ENCODE measurements at places on chromosomes 2 and 18. TPM values are rescaled to one million over a fixed set of nuclear protein-coding genes. Genes with fewer than 3 reads are reported as not detected.
A peak's percentile ranks its signal among the peaks of the same experiment; 100 is the strongest.

DNA sequence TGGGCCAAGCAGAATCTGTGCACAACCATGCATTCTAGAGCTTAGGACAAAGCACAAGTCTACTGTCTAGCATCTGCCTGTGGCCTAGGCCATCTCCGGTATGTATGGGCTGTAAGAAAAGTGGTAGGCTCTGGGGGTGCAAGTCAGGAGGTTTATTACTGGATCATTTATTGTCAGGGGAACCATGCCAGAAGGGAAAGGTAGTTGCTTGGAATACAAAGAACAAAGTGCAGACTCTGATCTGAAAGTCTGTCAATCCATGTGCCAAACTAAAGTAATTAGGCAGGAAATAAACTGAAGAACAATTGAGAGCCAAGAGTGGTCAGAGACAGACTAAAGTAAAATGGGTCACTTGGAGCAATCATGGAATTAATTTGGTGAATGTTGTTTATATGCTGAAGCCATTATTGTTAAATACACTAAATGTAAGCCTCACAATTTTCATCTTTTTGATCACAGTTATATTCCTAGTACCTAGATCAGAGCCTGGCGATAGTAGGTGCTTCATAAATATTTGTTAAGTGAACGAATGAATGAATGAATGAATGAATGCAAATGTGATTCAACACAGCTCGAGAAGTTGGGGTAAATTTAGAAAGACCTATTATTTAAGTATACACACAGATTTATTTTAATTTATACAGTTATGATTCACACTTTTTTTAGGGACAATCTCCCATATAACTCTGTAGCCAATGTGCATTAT lies 260.7 kb upstream of the STON1 start:
- H3K27me3 ChIP-seq, result no peaks in the 10 kb centered on the region
- DNase-seq, result no peak
- H3K27ac ChIP-seq, result no peak overlapping the region
- no peaks in the 10 kb centered on the region for H3K36me3 ChIP-seq
- no peak overlapping the region for H3K4me3 ChIP-seq

DNA sequence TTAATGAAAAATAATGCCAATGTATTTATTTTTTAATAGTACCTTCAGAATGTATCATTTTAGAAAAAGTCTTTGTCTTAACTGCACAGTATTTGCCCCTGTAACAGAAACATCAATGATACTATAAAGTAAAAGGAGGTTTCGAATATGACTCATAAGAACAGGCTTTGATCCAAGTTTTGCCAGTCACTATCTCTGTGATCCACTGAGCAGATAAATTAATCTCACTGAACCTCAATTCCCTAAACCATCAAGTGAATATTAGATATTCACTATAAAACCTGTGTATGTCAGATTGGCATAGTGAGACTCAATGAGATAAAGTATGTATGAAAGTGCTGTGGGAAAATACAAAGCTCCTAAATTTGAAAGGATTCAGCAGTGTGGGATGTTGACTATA lies 292.1 kb downstream of the EXOC6B start:
- no peak for DNase-seq
- H3K4me1 ChIP-seq, result no peaks in the 10 kb centered on the region
- no peaks in the 10 kb centered on the region for H3K27me3 ChIP-seq
- no peak overlapping the region for H3K4me3 ChIP-seq

The TBC1D8 gene
- total RNA-seq, result 1.0 TPM

GRCh38 chr2:76318848-76319360 lies 608.2 kb upstream of the GCFC2 start:
- H3K27ac ChIP-seq, result no peak overlapping the region
- no peak for DNase-seq
- H3K4me1 ChIP-seq, result no peaks in the 10 kb centered on the region
- no peaks in the 10 kb centered on the region for H3K27me3 ChIP-seq
- H3K36me3 ChIP-seq, result no peaks in the 10 kb centered on the region

DNA sequence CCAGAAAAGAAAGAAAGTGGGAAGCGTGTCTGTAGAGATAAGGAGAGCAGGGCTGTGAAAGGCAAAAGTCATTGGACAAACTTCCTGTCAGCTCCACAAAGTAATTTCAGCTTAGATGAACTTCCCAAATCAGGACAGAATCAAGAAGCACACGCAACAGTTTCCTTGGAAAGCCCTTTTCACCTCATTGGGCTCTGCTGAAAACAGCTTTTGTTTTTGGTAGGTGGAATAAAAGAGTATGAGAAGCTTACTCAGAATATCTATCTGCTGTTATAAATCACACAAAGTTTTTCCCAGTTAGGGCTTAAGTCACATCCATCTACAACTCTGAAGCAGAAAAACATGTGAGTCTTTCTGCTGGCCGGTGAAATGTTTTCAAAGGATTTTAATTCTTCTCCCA lies 42.4 kb upstream of the EFEMP1 start:
- H3K36me3 ChIP-seq, result no peaks in the 10 kb centered on the region
- H3K27me3 ChIP-seq, result no peaks in the 10 kb centered on the region
- H3K4me1 ChIP-seq, result no peaks in the 10 kb centered on the region
- H3K4me3 ChIP-seq, result no peak overlapping the region

DNA sequence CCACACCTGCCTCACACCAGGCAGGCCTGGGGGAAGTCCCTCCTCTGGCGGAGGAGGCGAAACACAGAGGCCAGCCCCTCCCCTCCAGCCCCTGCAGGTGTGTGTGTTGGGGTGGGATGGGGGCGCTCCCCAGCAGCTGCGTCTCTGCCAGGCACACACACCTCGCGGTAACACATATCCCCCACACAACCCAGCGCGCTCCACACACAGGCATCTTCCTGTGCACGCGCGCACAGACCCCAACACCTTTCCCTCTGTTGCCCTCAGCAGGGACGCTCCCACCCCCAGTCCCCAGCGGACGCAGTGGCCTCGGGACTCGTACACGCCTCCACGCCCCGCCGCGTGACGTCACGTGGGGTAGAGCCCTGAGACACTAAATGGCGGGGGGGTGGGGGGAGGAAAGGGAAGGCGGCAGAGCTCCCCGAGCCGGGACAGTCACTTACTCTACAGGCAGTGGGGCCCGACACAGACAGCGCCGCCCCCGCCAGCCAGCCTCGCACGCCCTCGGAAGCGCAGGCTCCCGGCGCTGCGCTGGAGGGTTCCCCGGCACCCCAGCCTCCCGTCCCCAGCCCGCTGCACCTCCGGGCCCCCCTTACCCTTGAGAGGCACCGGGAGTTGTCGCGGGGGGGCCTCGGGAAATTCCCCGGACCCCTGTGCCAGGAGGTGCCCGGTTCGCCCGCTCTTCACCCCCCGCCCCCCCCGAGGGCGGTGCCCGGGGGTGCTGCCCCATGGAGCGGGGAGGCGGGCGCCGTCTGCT lies at the start of gene WNT10A:
Gene WNT10A, plus strand, starts transcription at position 751 of the 757 bp plus-strand sequence. CDS start 144 bp downstream, outside the sequence.
- H3K27ac ChIP-seq, result peak within 1 kb of the TSS; percentile 92
- H3K36me3 ChIP-seq, result no peaks in the 10 kb centered on the region
- H3K4me3 ChIP-seq, result peak within 1 kb of the TSS; percentile 75
- H3K4me1 ChIP-seq, result peaks cover 63% of the 10 kb centered on the region
- peak; percentile 87 for DNase-seq
- H3K27me3 ChIP-seq, result peaks cover 3% of the 10 kb centered on the region

- no peak overlapping the region for H3K27ac ChIP-seq
- H3K4me1 ChIP-seq, result no peaks in the 10 kb centered on the region
- H3K36me3 ChIP-seq, result no peaks in the 10 kb centered on the region
- H3K27me3 ChIP-seq, result no peaks in the 10 kb centered on the region
- H3K4me3 ChIP-seq, result no peak overlapping the region
These were observed 2.6 kb upstream of the PRLH start for GRCh38 chr2:237563816-237564215.

DNA sequence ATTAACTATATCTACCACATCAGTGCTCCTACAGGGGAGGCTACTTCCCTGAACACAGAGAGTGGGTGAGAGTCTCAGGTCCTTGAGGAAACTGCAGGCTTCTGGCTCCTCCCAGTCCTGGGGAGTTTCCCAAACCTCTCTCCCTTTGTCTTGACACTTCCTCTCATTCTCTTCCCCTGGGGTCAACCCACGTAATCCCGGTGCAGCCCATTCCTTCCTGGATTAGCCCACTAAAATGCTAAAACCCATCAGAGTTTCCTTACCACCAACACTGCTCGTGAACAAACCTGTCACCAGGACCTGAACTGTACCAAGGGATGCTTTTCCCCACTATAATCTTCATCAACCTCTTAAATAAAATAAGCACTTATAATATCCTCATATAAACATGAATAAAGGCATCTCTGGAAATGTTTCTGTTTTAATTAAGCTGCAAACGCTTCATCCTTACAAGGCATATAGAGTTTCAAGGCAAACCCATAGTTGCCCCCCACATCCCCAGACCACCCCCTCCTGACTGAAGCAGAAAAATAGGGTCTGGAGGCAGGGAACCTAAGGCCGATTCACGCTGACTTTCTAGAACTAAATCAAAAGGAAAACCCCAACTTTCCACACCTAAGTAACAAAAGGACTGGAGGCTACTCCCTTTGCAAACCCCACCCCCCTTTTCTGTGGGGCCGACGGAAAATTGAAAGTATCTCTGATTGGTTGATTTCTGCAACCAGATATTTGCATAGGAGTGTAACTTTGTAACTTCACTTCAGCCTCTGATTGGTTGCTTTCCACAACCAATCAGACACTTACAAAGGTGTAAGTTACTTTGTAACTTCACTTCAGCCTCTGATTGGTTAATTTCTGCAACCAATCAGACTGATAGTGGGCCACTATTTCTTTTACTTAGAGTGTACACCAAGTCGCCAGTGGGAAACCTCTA lies 19.0 kb downstream of the TMSB10 start:
- H3K4me1 ChIP-seq, result peaks cover 63% of the 10 kb centered on the region
- H3K27ac ChIP-seq, result peak overlapping the region; percentile 82
- peak; percentile 64 for DNase-seq
- H3K36me3 ChIP-seq, result no peaks in the 10 kb centered on the region
- peak overlapping the region; percentile 60 for H3K4me3 ChIP-seq
- H3K27me3 ChIP-seq, result no peaks in the 10 kb centered on the region

DNA sequence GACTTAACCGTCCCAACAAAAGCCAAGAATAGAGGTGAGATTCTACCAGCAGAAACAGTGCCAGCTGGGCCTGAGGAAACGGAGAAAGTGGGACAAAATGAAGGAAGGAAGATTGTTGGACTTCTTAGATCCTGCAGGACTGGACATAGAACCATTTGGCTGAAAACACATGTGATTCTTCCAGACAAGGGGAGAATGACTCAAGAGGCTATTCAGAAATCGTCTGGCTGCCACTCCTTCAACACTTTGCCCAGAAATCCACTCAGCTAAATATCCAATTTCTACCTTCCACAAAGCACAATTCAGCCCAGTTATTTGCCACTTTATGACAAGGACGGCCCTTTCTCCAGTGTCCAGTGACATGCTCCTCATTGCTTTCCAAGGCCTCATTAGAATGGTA lies 61.6 kb downstream of the SNORC start:
- no peak overlapping the region for H3K27ac ChIP-seq
- no peak overlapping the region for H3K4me3 ChIP-seq
- no peaks in the 10 kb centered on the region for H3K36me3 ChIP-seq
- no peak for DNase-seq
- H3K27me3 ChIP-seq, result peaks cover 18% of the 10 kb centered on the region

- no peak overlapping the region for H3K4me3 ChIP-seq
- H3K36me3 ChIP-seq, result no peaks in the 10 kb centered on the region
- H3K27me3 ChIP-seq, result no peaks in the 10 kb centered on the region
- no peak overlapping the region for H3K27ac ChIP-seq
These were observed 100.8 kb downstream of the COLEC12 start for GRCh38 chr18:399631-400135.

- no peak overlapping the region for H3K27ac ChIP-seq
- H3K4me1 ChIP-seq, result no peaks in the 10 kb centered on the region
- no peak for DNase-seq
- no peaks in the 10 kb centered on the region for H3K27me3 ChIP-seq
These were observed 31.0 kb downstream of the GYPC start for GRCh38 chr2:126686841-126687485.

The KCNS3 gene
- not detected for total RNA-seq

The TMEFF2 gene
- not detected for total RNA-seq

DNA sequence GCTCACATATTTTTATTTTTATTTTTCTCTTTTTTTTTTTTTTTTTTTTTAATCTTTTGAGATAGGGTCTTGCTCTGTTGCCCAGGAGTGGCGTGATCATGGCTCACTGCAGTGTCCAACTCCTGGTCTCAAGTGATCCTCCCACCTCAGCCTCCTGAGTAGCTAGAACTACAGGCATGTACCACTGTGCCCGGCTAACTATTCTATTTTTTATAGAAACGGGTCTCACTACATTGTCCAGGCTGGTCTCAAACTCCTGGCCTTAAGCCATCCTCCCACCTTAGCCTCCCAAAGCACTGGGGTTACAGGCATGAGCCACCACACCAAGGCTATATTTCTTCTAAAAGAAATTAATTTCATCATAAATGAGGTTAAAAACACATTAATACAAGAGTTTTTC lies 45.9 kb downstream of the PTRHD1 start:
- no peak overlapping the region for H3K27ac ChIP-seq
- no peak overlapping the region for H3K4me3 ChIP-seq
- no peak for DNase-seq
- H3K4me1 ChIP-seq, result no peaks in the 10 kb centered on the region

GRCh38 chr2:119704670-119705120 lies 25.7 kb downstream of the TMEM177 start:
- no peaks in the 10 kb centered on the region for H3K4me1 ChIP-seq
- H3K27me3 ChIP-seq, result no peaks in the 10 kb centered on the region
- H3K27ac ChIP-seq, result peak overlapping the region; percentile 25
- H3K36me3 ChIP-seq, result no peaks in the 10 kb centered on the region

DNA sequence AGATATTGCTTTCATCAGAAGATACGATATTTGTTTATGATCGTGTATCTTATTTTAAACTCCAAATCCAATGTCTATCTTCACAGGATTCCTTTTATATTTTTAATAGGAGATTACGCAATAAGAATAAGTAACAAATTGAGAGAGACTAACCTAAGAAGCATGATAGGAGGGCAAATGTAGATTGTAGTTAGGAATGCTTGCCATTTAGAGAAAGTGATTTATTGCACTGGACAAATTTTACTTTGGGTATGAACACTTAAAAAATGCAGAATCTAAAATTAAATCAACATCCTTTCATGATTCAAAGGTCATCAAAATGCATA lies 563.4 kb upstream of the POU3F3 start:
- no peaks in the 10 kb centered on the region for H3K4me1 ChIP-seq
- H3K27me3 ChIP-seq, result no peaks in the 10 kb centered on the region
- no peak overlapping the region for H3K27ac ChIP-seq
- no peak overlapping the region for H3K4me3 ChIP-seq
- no peaks in the 10 kb centered on the region for H3K36me3 ChIP-seq
- DNase-seq, result no peak

DNA sequence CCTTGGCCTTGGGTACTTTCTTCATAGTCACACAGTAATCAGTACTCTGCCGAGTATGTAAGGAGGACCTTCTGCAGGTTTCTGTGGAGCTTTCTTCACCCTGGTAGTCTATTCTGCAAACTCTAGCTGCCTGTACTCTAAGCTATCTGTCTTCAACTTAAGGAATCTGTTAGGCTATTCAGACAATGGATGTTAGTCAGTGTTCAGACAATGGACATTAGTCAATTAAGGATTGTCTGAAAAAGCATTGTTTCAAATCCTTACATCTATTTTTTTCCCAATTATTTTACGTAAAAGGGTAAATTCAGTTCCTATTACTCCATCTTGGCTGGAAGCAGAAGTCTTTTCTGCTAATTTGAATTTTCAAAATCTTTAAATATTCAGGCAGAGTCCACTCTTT lies 75.7 kb downstream of the WDR7 start:
- H3K4me1 ChIP-seq, result no peaks in the 10 kb centered on the region
- no peak overlapping the region for H3K4me3 ChIP-seq
- peaks cover 21% of the 10 kb centered on the region for H3K36me3 ChIP-seq
- no peaks in the 10 kb centered on the region for H3K27me3 ChIP-seq
- no peak for DNase-seq

GRCh38 chr2:161233858-161234431 lies 73.7 kb downstream of the TANK start:
- peaks cover 25% of the 10 kb centered on the region for H3K4me1 ChIP-seq
- no peak overlapping the region for H3K4me3 ChIP-seq
- H3K27ac ChIP-seq, result no peak overlapping the region
- H3K36me3 ChIP-seq, result peaks cover 44% of the 10 kb centered on the region

Measured in CD4-positive, CD25-positive, alpha-beta regulatory T cell (primary cell).